ENCODE measurements at places on chromosomes 13 and 19. TPM values are rescaled to one million over a fixed set of nuclear protein-coding genes. Genes with fewer than 3 reads are reported as not detected.

Gene CDC16
- 46.2 TPM for total RNA-seq

Gene SULT2B1
- total RNA-seq = not detected

Gene PRR22
- 0.30 TPM for total RNA-seq

Gene KCNJ14
- total RNA-seq = 0.30 TPM

Gene SKA3
- total RNA-seq = 6.8 TPM

Gene FTL
- 777 TPM for total RNA-seq

Gene VWA8
- total RNA-seq = 19.3 TPM

Gene PTGER1
- total RNA-seq = 1.2 TPM

Gene PALM3
- not detected for total RNA-seq

Gene OR7D2
- total RNA-seq = not detected

Gene ZNF813
- total RNA-seq = 2.4 TPM

Gene AP1M2
- total RNA-seq = not detected

Gene IGFLR1
- 4.2 TPM for total RNA-seq

Gene LRG1
- 0.30 TPM for total RNA-seq

Gene PSG7
- total RNA-seq = not detected

Gene CGB5
- not detected for total RNA-seq

Gene GIPC1
- 154 TPM for total RNA-seq

Gene NKG7
- not detected for total RNA-seq

Gene SGCG
- total RNA-seq = under 0.01 TPM
